Kidney glomerular epithelial cell (primary cell): ENCODE measurements at places on chromosomes 4 and X.

DNA sequence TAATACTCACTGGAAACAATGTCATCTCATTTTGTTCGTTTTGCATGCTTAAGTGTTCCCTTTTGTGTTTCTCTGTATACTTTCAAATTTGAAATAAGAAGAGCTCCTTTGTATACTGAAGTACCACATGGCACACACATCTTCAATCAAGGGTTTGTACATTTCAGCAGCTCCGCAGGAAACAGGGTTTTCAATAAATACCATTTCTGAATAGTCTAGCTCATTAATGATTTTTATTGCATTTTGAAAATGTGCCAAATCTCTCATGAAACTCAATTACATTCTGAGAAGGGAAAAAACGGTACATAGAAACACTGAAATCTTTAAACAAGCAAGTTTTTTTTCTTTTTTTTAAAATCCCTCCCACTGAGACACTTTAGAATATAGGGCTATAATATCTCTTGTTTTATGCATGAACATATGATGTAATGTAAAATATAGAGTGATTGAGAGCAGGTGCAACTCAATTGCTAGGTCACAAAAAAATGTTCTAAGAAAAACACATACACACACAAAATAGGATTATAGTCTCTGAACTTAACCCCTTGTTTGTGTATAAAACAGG, 914.2 kb upstream of the PCDH7 start:
- no peak for DNase-seq

DNA sequence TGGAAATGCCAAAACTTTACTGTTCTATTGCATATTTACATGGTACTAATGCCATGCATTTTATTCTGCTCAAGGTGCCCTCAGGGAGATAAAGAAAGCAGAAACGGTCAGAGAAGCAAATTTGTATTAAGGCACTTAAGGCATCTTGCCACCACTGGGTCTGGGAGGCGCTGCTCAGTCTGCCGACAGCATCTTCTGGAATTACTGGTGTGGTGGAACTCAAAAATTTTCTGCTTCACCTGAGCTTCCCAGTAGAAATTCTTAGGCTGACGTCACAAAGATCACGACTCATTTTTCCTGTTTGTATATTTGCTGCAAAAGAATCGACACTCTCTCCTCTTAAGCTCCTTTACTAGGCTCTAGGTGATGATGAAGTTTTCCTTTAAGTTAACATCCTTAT, 3.0 kb downstream of the RASSF6 start:
- no peak for DNase-seq

DNA sequence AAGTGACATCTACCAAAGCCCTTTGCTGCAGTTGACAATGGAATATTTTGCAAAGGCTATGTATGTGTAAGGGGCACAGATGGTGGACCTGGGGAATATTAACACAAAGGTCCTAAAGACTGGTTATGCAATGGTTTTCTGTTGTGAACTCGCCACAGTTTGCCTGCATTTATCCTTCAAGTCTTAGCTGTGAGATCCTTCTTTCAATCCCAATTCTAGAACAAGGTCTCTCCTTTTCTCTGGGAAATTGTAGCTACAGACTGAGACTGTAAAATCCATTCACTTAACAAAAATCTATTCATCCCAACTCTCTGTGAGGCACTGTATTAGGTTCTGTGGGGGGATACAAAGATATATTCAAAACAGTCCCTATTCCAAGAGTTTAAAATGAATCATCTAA, 250.4 kb downstream of the GPM6A start:
- DNase-seq, result no peak

DNA sequence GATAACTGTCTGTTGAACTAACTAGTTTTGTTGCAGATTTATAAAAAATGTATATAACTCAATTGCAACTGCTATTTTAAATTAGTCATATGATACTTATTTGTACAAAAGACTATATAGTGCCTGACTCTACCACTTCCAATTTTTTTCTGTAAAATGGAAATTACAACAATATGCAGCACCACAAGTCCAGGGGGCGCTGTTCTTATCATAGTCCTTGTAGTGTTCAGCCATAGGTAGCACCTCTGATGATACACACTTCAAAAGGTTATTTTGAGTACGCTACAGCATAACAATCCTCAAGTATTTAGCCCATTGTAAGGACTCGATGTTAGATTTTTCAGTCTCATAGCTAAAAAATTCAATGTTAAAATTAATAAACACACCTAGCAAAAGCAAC, 174.9 kb downstream of the CORIN start:
- DNase-seq, result no peak

GRCh38 chr4:169305651-169306050, 34.9 kb upstream of the SH3RF1 start:
- peak; percentile 2 for DNase-seq

GRCh38 chrX:118324588-118324987, 21.3 kb upstream of the WDR44 start:
- no peak for DNase-seq
